A549 treated with RU486 at 1 μM for 4 hours (cell line): ENCODE measurements at places on chromosomes 3 and 15. TPM values are rescaled to one million over a fixed set of nuclear protein-coding genes. Genes with fewer than 3 reads are reported as not detected.

The CSPG5 gene
- 0.63 to 1.3 TPM (median 1.1 TPM) in 5 replicates for total RNA-seq

The RLBP1 gene
- total RNA-seq: not detected in 5 replicates

The P2RY13 gene
- total RNA-seq: not detected in 5 replicates

The SHC4 gene
- total RNA-seq: 0.74 to 1.3 TPM (median 0.94 TPM) in 5 replicates

The ULK4 gene
- total RNA-seq: 5.4 to 10.9 TPM (median 7.1 TPM) in 5 replicates

The KCNMB3 gene
- total RNA-seq: 1.1 to 1.5 TPM (median 1.3 TPM) in 5 replicates
